HEK293T (cell line): ENCODE measurements at places on chromosomes 1 and 21.
A peak's percentile ranks its signal among the peaks of the same experiment; 100 is the strongest.

DNA sequence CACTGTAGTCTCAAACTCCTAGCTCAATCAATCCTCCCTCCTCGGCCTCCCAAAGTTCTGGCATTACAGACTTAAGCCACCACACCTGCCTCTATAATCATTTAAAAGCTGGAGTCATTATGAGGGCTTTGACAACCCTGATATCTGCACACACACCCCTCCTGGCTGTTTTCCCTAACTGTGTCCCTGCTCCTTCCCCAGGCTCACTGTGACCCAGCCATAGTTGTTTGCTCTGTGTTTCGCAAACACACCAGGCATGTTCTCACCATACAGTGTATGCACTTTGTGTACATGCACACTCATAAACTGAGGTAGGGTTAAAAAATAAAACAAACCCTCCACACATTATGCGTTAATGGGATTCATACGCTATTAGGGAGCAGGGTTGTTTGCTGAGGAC, 21.8 kb upstream of the IL20 start:
- DNase-seq = no peak

DNA sequence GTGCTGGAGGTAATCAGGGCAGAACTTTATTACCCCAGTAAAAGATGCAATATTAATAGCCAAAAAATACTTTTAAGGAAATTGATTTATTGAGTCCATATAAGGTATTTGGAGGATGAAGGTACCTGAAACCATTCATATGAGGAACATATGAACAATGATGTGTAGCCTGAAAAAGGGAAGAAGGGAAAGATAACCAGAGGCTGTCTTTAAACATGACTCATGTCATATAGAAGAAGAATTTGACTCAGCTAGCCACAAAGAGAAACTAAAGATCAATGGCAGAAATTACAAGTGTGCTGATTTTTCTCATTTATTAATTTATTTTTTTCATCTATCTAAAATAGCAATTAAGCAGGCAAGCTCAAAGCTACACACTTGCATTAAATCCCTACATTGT, 136.2 kb upstream of the DUSP10 start:
- no peak for DNase-seq

DNA sequence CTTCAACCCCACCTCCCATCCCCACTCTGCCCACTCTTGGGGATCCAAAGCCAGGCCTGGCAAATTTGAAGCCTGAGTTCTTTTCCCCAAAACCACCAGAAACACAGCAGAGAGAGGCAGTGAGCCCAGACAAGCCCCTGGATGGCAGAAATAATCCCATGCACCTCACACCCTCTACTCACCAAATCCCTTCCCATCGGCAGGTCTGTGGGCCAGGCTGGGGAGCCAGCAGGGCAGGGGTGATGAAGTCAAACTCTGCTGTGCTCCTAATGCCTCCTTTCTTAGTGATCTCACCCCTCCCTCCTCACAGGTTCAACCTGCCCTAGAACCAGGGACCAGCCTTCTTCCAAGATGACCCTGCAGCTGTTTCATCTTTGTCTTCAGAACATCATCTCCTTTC, 72.4 kb downstream of the GLIS1 start:
- DNase-seq = no peak

DNA sequence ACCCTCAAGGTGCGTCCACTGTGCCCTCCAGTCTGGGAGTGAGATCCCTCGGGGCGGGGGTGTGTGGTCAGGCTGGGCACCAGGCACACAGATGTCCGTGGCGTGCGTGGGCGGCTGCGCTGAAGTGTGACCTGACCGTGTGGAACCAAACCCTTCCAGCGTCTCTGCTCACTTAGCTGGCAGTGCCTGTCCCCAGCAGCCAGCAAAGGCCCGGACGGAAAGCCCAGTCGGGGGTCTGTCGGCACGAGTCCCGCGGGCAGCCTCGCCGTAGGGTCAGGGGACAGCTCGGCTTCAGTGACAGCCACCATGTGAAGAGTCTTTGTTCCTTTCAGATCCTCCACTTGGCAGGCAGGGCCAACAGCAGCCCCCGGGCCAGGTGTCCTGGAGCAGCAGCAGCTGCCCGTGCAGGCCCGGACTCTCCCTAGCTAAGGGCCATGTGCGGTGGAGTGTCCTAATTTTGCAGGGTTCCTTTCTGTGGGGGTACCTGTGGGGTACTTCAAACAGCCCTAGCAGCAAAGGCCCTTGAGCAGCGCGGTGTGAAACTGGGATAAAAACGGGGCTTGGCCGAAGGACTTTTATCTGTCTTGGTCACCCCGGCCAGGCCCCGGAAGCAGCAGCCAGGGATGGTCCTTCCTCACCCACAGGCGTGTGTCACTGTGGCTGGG, 11.6 kb downstream of the TTLL10 start:
- no peak for DNase-seq

- DNase-seq = no peak
Observed at GRCh38 chr21:29098156-29098555, 24.7 kb upstream of the CCT8 start.

- DNase-seq = no peak
Observed at GRCh38 chr1:231748760-231749415, 122.3 kb downstream of the DISC1 start.

- no peak for DNase-seq
Observed at GRCh38 chr1:40628903-40629292, 36.6 kb downstream of the RIMS3 start.

- DNase-seq = peak; percentile 36
Observed at GRCh38 chr1:43348343-43348808, 10.4 kb upstream of the CDC20 start.

DNA sequence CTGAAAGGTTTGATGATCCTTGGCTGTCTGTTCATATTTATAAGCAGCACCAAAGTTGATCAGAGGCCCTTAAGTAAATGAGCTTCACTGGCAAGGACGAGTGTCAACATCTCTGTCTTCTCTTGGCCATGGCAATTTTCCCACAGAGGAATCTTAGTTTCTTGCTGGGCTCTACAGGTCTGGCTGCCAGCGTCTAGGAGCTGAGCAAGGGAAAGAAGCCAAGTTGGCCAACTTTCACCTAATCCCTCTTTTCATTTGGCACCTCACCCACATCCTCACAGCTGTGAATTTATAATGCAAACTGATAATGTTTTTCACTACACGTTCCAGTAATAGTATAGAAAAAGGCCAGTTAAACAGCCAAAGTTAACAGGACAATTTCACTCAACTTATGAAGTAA, 99.0 kb upstream of the LBR start:
- DNase-seq = no peak

DNA sequence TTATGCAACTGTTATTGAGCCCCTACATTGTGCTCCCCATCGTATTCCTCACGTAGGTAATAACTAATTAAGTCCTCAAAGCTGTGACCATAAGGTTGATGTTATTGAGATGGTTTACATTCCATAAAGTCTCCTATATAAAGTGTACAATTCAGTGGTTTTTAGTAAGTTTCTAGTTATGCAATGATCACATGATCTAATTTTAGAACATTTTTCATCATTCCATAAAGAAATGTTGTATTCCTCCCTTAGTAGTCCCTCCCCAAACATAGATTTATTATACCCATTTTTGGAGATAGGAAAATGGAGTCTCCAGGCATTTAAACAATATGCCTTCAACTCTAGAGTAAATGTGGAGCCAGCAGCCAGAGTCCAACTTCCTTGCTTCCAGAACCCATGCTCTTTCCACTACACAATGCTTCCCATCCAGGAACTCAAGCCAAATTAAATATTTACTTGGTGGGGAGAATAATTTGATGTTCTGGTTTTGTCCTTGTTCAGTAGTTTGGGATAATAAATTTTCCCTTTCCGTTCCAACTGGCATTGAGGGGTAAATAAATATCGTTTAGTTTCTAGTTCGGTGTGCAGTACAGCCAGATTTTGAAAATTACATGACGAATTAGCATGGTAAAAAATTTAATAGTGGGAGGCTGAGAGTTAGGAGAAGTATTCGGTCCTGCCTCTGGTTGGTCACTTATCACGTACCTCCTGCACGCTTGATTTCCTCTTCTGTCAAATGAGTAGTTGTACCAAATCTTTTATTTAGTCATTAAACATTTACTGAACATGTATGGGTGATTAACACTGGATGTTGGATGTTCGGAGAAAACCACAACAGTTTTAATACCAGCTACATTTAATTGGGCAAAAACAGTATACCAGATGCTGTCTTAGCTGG, 66.3 kb downstream of the CACHD1 start:
- no peak for DNase-seq

- no peak for DNase-seq
Observed at GRCh38 chr21:41367945-41368734, 6.3 kb downstream of the MX2 start.

GRCh38 chr1:157115851-157116736, 16.5 kb upstream of the ETV3L start:
- DNase-seq = no peak

GRCh38 chr21:32320726-32321125, 22.1 kb downstream of the MRAP start:
- DNase-seq = no peak
